ENCODE measurements at places on chromosomes 2 and 18.

DNA sequence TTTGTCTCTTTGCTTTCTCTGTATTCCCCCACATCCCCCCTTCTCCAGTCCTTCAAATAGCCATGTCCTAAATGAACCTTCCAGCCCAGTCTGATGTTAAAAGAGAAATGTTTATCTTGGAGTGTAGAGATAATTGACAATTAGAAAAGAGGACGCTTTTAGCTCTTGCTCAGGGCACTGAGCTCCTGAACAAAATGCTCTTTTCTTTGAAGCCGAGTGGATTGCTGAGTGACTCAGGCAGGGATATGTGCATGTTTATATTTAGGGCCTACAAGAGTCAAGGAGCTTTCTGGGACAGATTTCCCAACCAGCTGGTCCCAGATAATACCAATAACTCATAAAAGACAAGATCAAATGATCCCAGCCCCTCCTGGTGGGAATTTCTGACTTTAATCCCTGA, 88.0 kb upstream of the SETBP1 start:
- no peak for DNase-seq

GRCh38 chr2:3692375-3692774, 11.0 kb upstream of the DCDC2C start:
- DNase-seq, result no peak

DNA sequence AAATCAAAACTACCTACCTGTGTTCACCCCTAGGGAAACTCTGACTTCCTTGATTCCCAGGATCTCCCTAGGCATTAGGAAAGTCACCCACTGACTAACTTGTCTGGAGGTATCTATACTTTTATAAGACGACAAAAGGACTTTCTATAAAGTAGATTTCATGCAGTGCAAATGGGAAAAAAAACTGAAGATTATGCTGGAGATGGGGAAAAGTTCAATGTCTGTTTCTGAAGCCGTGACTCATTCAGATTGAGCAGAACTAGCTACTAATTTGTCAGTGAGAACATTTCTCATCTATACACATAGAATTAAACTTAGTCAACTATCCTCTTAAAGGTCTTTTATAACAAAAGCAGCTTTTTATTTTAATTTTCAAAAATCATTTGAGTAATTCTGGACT, 6.0 kb downstream of the SEPTIN10 start:
- no peak for DNase-seq

DNA sequence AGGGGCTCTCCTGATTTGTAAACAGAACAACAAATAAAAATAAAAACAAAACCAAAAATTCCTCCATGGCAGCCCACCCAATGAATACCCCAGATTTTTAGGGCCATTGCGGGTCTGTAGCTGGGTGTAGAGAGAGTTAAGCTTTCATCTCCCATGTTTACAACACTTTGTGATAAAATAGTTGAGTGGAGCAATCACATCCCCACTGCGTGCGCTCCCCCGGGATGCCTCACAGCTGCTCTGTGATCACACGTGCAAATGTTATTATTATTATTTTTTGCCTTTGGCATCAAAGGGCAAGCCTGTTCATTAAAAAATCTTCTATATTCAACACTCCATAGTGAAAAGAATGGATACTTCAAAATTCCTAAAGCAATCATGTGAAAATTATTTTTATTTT, 118.0 kb downstream of the MBP start:
- DNase-seq, result no peak

DNA sequence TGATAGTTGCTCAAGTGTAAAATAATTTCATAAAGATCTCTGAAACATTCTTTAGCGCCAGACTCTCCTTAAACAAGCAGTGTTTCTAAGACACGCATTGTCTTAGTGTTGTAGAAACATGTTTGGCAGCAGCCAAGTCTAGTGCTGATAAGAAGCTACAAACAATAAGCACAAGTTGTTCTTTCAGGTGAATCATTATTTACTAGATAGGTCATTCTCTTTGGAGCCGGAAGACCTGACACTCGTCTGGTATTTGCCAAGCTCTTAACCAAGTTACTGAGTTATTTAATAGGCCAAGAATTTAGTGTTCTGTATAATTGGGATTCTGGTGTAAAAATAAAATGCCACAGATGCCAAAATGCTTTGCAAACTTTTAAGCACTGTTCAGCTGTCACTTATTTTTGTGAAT, 852.1 kb downstream of the CPS1 start:
- no peak for DNase-seq

DNA sequence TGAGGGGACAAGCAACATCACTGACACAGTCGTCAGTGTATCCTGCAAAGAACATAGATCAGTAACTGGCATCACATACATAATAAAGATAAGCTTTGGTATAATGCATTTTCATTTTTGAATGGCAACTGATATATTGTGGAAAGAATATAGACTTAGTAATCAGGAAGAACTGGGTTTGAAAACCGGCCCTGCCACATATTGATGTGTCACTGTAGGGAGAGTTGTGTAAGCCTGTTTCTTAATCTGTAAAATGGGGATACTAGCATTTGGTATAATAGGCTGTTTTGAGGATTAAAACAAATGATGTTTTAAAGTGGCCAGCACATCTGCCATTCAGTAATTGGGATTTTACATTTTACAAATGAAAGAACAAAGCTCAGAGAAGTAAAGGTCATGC, 277.8 kb upstream of the CNTNAP5 start:
- DNase-seq, result no peak

DNA sequence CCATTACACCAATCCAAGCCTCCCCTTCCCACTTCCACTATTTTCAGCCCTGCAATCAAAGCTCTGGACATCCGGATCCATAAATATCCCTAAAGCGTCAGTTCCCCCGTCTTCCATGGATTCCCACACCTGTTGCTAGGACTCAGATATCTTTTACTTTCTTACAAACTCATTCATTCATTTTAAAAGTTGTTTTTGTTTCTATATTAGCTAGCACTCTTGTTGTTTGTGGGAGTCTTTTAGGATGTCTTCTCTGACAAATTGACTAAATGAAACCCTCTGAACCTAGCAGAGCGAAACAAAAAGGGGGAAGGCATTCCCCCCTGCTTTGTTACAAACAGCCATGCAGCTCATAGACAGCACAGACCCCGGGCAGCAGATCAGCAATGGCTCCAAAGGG, 9.0 kb upstream of the NBAS start:
- DNase-seq, result no peak

GRCh38 chr2:15820927-15821326, 119.4 kb upstream of the MYCN start:
- DNase-seq, result no peak

GRCh38 chr2:97546711-97547110, 43.0 kb downstream of the ANKRD36B start:
- DNase-seq, result no peak

GRCh38 chr2:133345638-133346037, 222.6 kb downstream of the NCKAP5 start:
- no peak for DNase-seq

DNA sequence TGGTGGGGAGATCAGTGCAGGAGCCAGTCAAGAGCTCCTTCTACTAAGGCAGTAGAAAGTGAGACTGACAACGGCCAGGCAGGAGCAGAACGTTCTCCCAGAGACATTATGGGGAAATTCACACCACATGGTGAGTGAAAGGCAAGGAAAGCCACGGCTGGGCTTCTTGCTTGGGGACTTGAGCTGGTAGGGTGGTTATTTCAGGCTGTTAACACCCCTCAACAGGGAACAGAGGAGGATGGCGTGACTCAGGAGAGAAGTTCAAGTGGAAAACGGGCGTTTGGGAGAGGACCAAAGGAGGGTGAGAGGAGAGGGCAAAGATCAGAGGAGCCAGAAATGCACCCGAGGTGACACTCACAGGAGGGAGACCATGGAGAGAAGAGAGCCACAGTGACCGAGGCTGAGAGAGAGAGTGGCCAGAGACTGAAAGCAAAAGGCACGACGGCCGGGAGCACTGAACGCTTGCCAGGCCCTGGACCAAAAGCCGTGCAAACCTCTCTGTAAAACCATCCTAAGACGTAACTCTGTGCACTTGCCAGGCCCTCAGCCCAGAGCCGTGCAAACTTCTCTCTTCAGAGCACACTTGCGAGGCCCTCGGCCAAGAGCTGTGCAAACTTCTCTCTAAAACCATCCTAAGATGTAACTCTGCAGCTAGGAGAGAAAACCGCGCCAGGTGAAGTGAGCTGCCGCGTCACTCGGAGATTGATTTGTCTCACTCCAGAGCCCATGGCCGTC, 7.7 kb downstream of the TPO start:
- no peak for DNase-seq

GRCh38 chr18:23835091-23835490, 145.8 kb downstream of the LAMA3 start:
- no peak for DNase-seq

DNA sequence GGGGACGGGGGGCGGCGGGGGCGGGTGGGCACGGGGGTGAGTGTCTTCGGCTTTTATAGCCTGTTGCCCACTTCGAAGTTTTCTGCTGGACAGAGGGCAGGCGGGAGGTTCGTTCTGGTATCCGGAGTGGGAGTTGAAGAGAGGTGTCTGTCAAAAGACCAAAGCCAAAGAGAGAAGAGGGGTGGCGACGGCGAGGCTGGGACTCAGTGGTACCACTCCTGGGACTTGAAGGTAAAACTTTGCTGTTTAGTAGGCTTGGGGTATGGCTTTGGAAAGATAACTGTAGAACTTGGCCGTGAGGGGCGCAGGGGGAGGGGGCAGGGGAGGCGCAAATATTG, 215.8 kb upstream of the DTNA start:
- DNase-seq, result no peak

- DNase-seq, result no peak
Observed at GRCh38 chr2:176774766-176775451, 437.7 kb upstream of the HNRNPA3 start.

DNA sequence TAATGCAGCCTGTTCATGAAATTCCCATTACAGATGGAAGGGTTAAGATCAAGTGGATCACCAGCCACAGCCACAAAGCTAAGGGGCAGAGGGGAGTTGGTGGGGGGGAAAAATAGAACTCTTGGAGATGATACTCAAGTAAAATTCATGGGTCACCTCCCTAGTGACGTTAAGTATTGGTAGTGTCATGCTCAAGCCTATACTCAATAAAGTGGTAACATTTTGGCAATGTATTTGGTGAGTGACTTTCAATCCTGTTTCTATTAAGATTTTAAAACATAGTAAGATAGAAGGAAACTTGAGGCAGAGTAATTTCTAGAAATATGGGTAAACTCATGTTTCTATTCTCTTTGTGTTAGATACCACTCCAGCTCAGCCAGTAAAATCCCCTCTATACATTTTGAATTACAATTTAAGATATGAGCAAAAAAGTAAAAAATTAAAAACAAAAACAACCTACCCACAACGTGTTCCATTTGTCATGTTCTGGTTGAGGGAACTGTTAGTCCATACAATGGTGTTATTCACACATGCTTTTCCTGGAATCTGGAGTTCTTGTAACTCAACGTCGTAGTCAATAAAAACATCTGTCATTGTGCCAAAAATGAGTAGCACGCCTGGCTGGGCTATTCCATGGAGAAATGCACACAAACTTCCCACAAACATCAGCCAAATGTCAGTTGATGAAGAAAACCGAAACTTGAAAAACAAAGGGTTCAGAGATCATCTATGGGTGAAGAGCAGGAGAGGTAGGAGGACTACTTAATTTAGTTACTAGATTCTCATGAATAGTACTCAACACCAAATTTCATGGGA, 18.1 kb downstream of the ABCB11 start:
- no peak for DNase-seq

GRCh38 chr2:26077291-26077690, 43.4 kb downstream of the RAB10 start:
- no peak for DNase-seq

GRCh38 chr18:37253394-37254235, 312.0 kb downstream of the CELF4 start:
- DNase-seq, result no peak

DNA sequence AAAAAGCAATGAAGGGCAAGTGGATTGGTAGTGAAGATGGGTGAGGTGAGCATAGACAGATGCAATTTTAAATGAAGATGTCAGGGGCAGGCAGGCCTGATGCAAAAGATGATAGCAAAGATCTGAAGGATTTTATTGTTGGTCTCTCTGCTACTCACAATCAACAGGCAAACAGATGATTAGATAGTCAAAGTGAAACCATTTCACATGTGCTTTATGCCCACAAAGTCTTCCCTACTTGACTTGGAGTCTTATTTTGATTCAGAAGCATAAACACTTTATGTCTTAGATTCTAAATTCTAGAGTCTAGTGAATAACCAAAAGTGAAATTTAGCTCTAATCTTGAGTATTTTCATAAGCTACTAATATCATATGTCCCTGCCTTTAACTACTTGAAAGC, 153.8 kb upstream of the HNRNPA3 start:
- DNase-seq, result no peak

DNA sequence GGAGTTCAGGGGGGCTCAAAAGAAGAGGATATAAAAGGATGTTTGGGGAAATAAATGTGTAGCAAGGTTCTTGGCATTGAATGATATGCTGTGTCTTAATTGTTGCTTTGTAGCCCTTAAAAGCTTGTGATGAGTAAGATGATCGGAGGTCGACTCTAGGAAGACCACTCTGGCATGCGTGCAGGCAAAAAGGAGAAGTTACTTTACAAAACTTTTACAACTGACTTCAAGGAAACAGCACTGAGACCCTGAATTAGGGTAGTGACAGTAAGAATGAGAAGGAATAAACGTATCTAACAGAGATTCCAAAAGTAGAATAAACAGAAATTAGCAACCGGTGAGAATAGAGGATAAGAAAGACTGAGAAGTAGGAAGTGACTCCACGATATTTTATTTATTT, 228.7 kb upstream of the TANK start:
- no peak for DNase-seq

- DNase-seq, result no peak
Observed at GRCh38 chr2:242085941-242086621, 216.6 kb downstream of the RTP5 start.

Data from T-helper 2 cell (primary cell).